ENCODE measurements at places on chromosomes 3 and 15. TPM values are rescaled to one million over a fixed set of nuclear protein-coding genes. Genes with fewer than 3 reads are reported as not detected.

RHOV gene
- total RNA-seq: not detected

SLC51A gene
- not detected for total RNA-seq

PLXNA1 gene
- total RNA-seq: 62.0 TPM

POLQ gene
- total RNA-seq: 7.7 TPM

GPR27 gene
- total RNA-seq: not detected

RBP2 gene
- not detected for total RNA-seq

CYP11A1 gene
- total RNA-seq: 0.17 TPM

CSPG5 gene
- not detected for total RNA-seq

SPSB4 gene
- not detected for total RNA-seq

IGDCC3 gene
- not detected for total RNA-seq

MAP2K5 gene
- total RNA-seq: 13.9 TPM

FMN1 gene
- 12.0 TPM for total RNA-seq

ASB14 gene
- total RNA-seq: not detected

GPR171 gene
- total RNA-seq: not detected

ERICH6 gene
- not detected for total RNA-seq

WDR5B gene
- 4.5 TPM for total RNA-seq

KLHL6 gene
- total RNA-seq: not detected

AMIGO3 gene
- total RNA-seq: not detected

TRIM71 gene
- total RNA-seq: not detected

CHRNA3 gene
- total RNA-seq: not detected

PAK2 gene
- 77.5 TPM for total RNA-seq

IL17RB gene
- not detected for total RNA-seq

BCHE gene
- not detected for total RNA-seq

SNTN gene
- not detected for total RNA-seq

SELENOT gene
- total RNA-seq: 167 TPM
